ENCODE measurements at places on chromosomes 5 and 9.

GRCh38 chr5:55564721-55565120 is 30.0 kb upstream of the PLPP1 start:
- DNase-seq: no peak

GRCh38 chr5:172701291-172701656 is 60.2 kb downstream of the NEURL1B start:
- no peak for DNase-seq

- no peak for DNase-seq
Observed at GRCh38 chr5:85052826-85053225, 668.1 kb upstream of the EDIL3 start.

DNA sequence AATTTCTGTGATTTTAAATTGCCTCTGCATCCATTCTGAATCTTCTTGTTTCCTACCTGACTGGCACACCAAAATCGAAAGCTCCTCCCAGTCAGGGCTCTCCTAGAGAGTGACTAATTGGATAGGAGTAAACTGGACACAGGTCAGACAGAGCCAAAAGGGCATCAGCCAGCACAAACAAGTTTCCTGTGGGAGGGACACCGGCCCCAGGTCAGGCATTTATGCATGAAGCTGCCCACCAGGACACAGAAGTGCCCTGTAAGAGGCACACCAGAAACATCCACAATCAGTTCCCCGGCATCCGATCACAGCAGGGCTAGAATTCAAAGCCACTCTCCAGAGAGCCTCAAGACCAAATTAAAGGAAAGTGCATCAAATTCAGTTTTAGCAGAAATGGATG is 78.4 kb downstream of the SFXN1 start:
- no peak for DNase-seq

- no peak for DNase-seq
Observed at GRCh38 chr5:54602475-54602874, 84.9 kb downstream of the SNX18 start.

GRCh38 chr9:33044677-33045282 is 19.7 kb downstream of the DNAJA1 start:
- no peak for DNase-seq

DNA sequence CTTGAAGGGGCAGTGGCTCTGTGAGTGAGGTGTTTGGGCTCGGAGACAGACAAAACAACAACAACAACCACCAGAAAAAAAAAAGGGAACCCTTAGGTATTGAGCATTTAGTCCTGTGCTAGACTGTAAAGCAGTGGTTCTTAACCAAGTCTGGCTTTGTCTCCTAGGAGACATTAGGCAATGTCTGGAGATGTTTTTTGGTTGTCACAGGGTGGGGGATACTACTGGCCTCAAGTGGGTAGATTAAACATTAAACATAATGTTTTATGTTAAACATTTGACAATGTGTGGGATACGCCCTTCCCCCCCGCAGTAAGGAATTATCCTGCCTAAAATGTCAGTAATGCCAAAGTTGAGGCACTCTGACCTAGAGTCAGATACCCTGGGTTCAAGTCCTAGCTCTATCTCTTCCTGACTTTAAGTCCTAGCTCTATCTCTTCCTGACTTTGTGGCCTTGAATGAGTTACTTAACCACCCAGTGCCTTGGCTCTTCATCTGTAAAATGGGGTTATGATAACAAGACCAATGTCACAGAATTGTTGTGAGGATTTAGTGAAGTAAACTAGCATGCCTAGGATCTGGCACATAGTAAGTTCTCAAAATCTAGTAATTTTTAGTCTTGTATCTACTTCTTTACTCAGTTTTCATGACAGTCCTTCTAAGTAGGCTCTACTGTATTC is 1.8 kb downstream of the TRIM32 start:
- no peak for DNase-seq

DNA sequence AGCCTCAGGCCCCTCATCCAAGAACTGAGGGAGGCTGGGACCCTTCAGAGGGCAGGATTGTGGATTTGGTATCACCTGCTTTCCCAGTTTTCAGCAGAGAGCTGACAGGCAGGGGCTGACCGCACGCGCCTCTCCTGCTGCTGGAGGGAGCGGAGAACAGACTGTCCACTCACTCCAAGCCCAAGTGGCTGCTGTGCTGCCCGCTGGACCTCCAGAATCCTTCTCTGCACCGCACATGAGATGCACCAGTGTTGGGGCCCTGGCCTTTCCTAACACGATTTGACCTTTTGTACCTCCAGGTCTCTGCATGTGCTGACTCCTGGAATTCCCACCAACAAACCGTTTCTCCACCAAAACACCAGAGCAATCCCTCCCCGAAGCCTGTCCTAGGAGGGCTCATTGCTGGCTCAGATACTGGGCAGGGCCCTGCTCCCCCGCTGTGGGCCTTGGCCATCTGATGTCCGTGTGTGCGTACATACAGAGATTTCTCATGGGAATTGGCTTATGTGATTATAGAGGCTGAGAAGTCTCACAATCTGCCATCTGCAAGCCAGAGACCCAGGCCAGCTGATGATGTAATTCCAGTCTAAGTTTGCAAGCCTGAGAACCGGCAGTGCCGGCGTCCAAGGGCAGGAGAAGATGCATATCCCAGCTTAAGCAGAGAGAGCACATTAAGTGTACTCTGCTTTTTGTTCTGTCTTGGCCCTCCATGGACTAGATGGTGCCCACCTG is 141.7 kb downstream of the GADD45G start:
- DNase-seq: peak; percentile 8

DNA sequence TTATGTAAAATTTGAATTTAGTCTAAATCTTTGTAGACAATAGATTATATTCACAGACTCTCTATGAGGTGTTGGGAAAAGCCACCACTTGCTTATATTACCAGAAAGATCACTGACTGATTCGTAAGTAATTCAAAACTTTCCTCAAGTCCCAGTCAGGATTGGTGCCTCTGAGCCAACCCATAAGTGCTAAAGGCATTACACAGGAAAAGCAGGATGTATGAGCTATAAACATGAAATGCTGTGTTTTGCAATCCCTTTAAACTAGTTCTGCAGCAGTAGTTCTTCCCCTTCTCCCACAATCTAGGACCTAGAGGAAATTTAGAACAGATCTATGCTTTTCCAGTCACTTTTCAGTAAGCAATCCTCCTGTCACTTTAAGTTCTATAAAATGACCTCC is 48.0 kb downstream of the SHLD3 start:
- DNase-seq: no peak

DNA sequence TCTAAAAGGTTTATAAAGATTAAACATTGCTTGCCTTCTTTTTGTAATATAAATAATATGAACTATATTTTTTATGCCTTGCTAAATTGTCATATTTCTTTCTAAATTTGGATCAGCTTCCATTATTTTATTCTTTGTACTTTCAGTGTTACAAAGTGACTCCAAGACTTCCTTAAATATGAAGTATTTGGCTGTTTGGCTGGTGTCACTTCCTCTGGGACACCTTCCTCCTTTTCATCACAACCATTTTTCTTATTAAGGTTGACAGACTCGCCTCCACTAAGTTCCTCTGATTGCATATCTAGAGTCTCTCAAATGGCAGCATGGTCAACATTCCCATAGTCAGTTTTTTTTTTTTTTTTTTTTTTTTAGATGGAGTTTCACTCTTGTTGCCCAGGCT is 73.8 kb upstream of the SLC1A1 start:
- DNase-seq: no peak

DNA sequence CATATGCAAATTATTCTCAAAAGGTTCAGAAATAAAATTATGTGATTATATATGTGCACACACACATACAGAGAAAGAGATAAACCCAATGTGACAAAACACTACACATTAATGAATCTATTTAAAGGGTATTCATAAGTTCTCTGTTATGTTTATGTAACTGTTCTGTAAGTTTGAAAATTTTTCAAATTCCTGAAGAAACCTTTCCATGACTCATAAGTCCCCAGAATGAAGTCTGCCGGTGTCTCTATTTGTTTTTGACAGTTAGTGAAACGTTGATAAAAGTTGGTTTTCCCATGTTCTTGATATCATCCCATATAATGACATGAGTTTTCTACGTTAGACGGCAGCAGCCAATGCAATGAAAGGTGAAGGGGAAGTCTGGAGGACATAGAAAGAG is 199.5 kb upstream of the PUM3 start:
- DNase-seq: peak; percentile 35

DNA sequence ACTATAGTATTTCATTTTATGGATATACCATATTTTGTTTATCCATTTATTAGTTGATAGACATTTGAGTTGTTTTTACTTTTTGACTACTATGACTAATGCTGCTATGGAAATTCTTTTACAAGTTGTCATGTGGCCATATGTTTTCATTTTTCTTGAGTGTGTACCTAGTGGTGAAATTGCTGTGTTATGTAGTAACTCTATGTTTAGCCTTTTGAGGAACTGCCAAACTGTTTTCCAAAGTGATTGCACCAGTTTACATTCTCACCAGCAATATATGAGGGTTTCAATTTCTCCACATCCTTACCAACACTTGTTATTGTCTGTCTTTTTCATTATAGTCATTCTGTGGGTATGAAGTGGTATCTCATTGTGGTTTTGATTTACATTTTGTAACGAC is 75.4 kb downstream of the GRIA1 start:
- DNase-seq: peak; percentile 52

GRCh38 chr9:105994970-105995369 is 300.6 kb downstream of the TMEM38B start:
- DNase-seq: peak; percentile 10

DNA sequence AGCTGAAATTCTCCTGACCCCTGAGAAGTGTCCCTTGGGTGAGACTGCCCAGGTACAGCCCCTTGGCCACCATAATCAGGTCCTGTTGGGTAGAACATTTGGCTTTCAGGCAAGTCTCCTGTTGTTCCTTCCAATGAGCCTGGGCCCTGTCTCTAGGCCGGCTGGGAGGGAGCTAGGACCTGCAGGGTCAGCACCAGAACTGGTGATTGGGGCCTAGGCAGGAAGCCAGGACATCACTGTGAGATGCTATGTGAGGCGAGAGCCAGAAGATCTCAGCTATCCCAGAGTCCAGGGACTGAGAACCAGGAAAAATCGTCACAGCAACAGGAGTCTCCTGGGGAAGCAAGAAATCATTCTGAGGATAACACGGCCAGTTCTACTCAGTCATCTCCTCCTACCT is 51.5 kb downstream of the PCDH1 start:
- DNase-seq: no peak

- no peak for DNase-seq
Observed at GRCh38 chr5:161847447-161847846, 473 bp upstream of the GABRA1 start.
